ENCODE measurements at places on chromosomes 12 and 14.

GRCh38 chr14:88245321-88245720, 77.7 kb downstream of the KCNK10 start:
- DNase-seq, result no peak

DNA sequence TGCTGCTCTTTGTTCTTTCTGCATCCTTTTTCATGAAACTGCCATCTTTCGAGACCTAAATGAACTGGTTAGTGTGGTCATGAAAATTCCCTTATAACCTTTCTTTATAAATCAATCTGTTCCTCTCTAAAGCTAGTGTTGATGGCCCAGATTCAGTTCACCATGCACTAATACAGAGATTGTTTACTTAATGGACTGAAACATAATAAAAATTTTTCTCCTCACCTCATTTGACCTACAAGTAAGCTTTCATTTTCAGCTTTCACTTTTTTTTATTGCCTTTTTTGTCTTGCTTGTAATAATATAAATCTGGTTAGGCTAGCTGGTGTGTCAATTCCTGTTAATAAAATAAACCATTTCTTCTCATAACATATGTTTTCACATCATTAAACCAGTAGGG, 183.8 kb downstream of the CCDC59 start:
- DNase-seq, result no peak

DNA sequence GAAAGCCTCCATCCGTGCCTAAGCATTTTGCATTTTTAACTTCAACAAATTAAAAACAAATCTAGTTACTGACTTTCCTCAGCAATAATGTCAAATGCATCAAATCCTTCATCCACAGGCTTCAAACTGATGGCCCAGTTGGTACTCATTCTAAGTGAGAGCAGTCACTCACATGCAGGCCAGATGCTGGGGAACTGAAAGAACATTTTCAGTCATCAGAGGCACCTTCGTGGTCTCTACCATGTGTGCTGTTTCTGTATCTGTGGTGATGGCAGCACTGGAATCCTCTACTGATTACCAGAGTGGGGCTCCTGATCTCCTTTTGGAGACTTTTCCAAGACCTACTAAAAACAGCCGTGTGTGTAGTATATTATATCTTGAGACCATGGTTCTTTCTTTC, 145.2 kb downstream of the PRIMA1 start:
- DNase-seq, result no peak

DNA sequence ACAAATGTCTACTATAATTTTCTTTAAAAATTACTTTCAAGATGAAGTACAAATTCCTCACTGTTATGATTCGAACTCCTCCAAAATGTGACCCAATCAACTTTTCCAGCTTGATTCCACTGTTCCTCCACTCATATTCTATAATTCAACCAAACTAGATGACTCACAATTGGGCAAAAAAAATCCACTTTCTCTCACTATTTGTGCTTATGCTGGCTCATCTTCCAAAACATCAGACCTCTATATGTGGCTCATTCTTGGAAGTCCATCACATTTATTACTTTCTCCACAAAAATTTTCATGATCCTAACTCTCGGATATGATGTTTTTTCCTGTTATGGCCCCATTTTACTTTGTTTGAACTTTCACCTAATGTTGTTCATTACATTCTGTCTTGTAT, 26.9 kb upstream of the RXYLT1 start:
- DNase-seq, result no peak

GRCh38 chr14:32985866-32986265, 47.2 kb downstream of the NPAS3 start:
- no peak for DNase-seq

- no peak for DNase-seq
These were observed 6.6 kb upstream of the ITGA5 start for GRCh38 chr12:54425702-54426101.

DNA sequence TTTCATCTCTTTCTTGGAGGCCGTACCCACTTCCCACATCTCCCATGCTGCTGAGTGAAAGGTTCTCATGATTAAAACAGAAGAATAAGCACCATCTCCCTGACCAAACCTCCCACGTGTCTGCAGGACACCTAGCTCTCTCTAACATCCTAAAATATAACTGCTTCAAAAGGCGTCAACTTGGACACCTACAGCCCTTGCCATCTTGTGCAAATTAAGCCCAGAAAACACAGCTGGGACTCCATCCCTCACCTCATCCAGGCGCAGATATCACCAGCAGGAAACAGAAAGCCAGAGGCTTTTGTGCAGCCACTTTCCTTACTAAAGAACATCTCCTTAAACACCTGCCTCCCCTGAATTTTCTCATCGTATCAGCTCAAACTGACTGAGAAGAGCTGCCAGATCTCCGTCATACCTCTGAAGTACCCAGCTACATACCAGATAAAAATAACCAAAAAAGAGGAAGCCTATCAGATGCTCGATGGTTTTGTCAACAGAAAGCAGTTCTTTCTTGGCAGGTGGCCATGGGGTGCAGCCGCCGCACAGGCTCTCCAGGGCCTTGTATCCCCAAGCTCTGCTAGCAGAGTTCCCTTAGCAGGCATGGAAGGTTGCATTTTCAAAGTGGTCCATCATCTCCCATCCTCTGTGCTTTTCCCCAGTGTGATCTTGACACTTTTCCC, 28.8 kb downstream of the MAP3K9 start:
- no peak for DNase-seq

- DNase-seq, result no peak
These were observed 326.1 kb downstream of the BCL11B start for GRCh38 chr14:98945611-98946570.

DNA sequence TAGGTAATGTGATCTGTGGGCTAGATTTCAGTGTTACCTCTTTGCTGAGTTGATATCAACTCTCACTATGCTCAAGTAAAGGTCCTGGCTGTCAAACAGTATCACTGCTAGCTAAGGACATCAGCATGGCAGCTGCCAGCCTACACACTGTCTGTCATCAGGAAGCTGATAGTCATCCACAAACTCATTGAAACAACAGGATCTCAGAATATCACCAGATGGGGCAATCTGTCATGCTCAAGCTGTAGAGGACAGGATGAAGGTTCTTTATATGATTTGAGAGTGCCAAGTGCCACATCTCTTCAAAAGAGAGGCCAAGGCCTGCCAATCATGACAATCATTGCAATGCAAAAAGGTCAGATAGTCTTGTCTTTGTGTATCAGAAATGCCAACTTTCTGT, 811.5 kb upstream of the SEL1L start:
- no peak for DNase-seq

DNA sequence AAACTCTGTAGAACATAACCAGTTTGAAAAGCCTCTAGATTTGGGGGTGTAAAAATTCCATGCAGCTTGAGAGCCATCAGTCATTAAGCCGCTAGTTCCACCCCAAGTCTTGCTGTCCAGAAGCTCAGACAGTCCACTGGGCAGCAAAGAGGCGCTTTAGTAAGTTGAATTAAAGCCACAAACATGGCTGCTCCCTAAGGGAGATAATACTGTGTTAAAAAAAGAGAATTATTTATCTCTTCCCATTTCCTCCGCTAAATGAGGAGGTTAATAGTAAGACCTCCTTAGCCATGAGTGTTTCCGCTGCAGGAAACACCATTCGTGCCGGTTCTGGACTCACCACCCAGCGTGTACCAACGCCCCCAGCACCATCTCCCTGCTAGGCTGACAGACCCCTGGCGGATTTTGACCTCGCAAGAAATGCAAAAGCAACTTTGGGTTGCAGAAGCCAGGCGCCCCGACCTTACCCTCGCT, 536 bp downstream of the TM7SF3 start:
- no peak for DNase-seq

GRCh38 chr14:76525106-76525821, 149.3 kb downstream of the ESRRB start:
- DNase-seq, result no peak

DNA sequence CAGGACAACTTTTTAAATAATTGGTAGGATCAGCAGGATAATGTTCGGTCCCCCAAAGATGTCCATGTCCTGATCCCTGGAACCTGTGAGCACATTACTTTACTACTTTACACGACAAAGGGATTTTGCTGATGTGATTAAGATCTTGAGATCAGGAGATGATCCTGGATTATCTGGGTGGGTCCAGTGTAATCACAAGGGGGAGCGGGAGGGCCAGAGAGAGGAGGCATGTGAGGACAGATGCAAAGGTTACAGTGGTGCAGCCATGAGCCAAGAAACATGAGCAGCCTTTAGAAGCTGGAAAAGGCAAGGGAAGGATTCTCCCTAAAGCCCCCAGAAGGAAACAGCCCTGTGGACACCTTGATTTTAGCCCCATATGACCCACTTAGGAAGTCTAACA, 33.1 kb downstream of the KCNK10 start:
- no peak for DNase-seq

DNA sequence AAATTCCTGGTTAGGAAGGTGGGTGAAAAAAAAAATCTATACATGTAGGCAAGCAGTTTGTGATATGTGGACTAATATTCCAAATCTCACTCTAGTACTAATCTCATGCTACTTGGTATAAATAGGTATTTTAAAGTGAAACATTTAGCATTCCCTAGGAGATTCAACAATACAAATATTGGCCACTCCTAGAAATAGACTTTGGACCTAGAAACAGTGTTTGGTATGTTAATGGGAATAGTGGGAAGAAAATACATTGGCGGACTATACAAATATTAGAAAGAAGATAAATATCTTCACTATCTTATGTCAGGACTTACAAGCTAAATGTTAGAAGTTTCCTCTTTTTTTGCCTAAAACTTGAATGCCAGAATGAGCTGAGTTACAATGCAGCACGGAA, 28.2 kb downstream of the HIGD1C start:
- no peak for DNase-seq

GRCh38 chr12:59980476-59980875, 384.6 kb downstream of the SLC16A7 start:
- DNase-seq, result no peak

GRCh38 chr12:68854554-68854953, 46.6 kb downstream of the MDM2 start:
- DNase-seq, result no peak

GRCh38 chr12:92146497-92147224, 1.0 kb upstream of the BTG1 start:
- no peak for DNase-seq

Measured in activated naive CD4-positive, alpha-beta T cell treated with Interleukin-2 at 50 U/mL for 16 hours (primary cell).